ENCODE measurements at places on chromosomes 2 and 18.

- no peak for DNase-seq
Measured at GRCh38 chr2:191556463-191556862, 121.5 kb upstream of the NABP1 start.

- DNase-seq, result no peak
Measured at GRCh38 chr2:143736904-143737303, 607.7 kb downstream of the ARHGAP15 start.

GRCh38 chr2:207867905-207868304, 98.2 kb upstream of the FZD5 start:
- DNase-seq, result no peak

DNA sequence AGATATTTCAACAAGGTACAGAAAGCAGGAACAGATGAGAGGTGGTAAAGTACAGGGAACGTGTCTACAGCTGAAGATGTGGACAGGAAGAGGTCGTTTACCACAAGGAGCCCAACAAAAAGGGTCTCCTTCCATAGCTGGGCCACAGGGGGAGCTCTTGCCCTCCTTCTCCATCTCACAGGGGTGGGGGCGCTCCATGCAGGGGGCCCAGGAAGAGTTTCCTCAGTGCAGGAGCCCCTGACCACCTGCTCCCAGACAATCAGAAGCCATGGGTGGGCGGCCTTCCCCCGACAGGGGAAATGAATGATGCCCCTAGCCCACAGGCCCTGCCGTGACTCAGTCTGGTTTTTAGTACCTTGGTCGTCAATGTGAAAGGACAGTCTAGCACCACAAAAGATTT, 163.6 kb upstream of the ZNF516 start:
- no peak for DNase-seq

DNA sequence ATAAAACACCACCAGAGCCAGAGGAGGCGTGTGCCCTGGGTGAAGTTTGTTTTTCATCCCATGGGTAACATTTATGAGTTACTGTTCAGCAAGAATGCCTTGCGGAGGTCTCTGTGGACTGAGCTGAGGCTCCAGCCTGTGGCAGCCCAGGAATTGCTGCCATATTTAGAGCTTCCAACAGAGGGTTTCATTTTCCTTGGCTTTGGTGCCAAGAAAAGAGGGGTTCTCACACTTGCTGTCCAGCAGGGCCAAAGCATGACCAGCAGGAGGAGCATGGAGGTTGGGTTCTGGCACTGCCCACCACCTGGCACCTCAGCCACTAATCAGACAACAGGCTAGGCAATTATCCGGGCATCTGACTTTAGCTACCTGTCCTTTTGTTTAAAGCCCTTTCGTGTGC, 36.7 kb downstream of the EPAS1 start:
- DNase-seq, result no peak

GRCh38 chr2:136055929-136056688, 61.8 kb downstream of the CXCR4 start:
- DNase-seq, result no peak

DNA sequence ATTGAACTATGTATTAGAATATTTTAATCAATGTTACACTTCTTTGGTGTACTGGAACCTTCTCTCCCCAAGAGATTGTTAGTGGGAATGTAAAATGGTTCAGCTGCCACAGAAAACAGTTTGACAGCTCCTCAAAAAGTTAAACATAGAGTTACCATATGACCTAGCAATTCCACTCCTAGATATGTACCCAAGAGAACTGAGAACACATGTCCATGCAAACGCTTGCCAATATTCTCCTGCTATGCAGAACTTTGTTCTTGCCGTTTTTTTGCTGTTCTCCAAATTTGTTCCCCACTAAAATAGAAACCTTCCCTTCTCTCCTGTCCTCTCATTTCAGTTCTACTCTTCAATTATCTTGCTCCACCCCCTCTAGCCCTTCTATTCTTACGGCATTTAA, 87.6 kb downstream of the PTPN2 start:
- no peak for DNase-seq

- DNase-seq, result no peak
Measured at GRCh38 chr18:2053490-2054089, 517.7 kb downstream of the METTL4 start.

DNA sequence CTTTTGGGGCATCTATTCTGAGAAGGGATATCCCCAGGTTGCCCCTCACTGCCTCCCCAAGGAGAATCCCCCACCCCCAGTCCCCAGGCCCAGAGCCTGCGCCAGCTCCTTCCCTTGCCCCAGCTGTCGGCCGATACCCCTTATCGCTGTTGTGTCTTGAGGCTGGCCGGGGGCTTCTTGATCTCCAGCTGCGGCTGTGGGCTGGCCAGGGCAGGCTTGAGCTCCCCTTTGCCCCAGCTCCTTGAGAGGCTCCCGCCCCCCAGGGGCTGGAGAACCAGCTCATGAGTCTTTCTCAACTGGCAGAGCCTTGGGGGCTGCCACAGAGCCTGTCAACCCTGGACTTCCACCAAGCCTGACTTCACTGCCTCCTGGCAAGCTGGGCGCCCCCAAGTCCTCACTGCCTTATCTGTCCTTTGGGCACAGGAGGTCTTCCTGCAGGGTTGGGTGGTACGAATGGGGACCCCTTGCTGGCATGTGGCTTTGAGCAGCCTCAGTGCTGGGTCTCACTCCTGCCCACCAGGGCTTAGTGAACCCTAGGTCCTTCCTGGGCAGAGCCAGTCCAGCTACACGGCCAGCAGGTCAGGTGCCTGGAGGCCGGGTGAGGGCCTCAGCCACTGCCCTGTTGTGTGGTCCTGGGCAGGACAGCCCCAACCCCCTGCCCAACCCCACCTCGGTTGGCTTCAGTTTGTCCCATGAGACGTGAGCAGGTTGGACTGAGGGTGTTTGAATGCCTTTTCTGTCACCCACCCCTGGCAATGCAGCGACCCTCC, 29.5 kb downstream of the INHBB start:
- no peak for DNase-seq

GRCh38 chr2:239966029-239966852, 58.9 kb downstream of the NDUFA10 start:
- DNase-seq, result no peak

GRCh38 chr2:219433666-219434467, 776 bp upstream of the SPEG start:
- no peak for DNase-seq

DNA sequence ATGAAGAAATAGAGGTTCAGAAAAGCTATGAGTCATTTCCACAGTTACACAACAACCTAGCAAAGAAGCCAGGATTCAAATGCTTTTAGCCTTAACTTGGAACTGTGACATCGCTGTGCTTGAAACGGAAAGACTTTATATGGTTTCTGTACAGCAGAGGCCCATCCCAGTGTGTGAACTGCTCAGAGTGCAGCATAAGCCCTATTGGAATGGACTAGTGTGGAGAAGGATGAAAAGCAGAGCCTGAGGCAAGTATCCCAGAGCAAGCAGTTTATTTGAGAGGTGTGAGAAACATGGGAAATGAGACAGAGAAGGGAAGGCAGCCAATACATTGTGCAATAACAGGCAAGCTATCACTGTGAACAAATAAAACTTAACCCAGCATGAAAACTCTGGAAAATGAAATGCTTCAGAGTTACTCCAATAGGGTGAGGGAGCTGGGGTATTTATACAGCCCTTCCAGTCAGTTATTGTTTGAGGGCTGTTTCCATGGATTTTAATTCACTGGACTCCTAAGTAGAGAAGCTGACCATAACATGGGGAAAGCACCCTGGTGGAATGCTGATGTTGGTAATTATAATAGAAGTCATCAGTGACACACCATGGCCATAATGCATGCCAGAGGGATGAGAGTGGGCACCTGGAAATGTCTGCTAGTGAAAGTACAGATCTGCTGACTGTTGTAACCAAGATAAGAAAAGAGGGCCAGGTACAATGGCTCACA, 254.0 kb upstream of the POU3F3 start:
- no peak for DNase-seq

Measured in T-helper 17 cell (primary cell).